NCI-H524 treated with DMSO at 0.1 percent for 48 hours (cell line): ENCODE measurements at places on chromosomes 2 and 18.

DNA sequence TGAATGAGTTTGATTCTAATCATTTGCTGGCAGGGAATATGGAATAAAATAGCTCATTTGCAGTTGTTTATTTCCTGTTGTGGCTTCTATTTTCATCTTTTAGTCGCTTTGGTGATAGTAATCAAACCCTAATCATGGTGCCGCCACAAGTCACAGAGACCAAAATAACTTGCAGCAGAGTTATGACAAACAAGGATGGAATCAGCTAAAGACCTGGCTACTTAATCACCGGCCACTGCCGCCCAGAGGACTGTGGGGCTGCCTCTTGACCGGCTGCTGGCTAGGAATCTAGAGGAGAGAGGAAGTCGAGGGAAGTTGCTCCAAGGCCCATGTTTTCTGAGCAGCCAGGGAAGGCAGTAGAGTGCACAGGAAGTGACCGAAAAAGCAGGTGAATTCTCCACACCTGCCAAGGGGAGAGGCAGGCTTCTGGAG is 5.1 kb upstream of the SMAD7 start:
- no peak for DNase-seq

GRCh38 chr2:1742301-1742680 is 2.0 kb downstream of the PXDN start:
- DNase-seq: no peak

DNA sequence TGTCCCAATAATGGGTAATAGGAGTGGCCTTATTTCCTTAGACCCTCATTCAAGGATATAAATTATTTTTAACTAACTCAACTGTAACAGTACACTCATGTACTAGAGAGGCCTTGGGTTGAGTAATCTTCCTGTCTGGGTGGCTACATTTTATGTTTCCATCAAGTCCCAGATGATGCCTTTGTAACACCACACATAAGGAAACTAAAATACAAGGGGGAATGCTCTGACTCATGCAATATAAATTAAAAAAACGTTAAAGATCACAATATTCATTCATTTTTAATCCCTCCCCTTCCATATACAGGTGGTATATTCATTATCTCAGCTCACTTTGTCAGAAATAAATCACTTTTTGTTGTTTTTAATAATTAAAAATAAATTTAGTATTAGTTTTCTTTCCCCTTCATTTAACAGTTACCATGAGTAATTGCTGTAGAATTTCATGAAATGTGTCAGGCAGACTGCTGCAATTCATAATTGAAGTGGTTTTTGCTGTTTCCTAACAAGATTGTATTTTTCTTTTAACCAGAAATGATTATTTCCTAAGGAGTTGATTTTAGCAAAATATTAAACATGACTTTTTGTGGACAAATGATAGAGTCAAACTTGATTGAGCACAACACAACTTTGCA is 1403.6 kb downstream of the SUCLG1 start:
- no peak for DNase-seq

DNA sequence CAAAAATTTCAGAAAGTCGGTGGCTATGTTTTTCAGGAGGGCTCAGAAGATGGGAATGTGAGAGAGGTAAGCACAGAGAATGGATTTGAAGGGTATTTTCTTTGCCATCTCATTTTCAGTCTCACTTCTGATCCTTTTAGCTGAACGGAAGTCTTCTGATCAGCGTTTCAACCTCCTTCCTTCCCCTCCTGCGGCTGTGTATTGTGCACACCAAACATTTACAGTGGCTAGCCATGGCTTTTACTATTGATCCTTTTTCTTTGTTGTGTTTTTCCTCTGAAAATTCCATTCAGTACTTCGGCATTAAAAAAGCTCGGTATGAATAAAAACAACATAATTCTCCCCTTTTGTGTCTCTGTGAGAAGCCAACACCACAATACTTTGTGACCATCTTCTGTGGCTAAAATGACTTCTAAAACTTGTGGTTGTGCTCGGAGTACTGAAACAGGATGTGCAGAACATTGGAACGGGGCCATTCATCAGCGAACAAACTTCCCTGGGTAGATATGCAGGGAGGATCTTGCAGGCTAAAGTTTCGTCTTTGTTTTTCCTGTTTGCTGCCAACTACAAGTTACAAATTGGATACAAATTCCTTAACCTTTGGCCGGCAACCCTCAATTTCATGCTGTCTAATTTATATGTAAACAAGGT is 260.8 kb upstream of the FAM98A start:
- DNase-seq: no peak

DNA sequence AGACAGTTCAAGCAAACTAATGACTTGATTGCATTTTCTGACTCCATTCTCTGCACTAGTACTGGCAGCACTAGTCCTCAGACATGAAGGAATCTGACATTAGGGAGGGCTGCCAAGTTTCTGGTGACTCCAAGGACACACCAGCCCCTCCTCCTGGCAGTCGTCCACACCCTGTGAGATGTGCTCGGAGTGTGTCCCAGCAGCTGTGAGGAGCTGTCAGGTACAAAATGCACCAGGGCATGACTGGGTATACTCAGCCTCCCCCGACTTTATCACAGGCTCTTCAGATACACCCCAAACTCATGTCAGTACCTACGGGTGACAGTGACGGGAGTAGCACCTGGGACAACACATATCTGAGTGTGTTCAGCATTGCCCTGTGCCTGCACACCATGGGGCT is 43.1 kb downstream of the EDAR start:
- DNase-seq: no peak

DNA sequence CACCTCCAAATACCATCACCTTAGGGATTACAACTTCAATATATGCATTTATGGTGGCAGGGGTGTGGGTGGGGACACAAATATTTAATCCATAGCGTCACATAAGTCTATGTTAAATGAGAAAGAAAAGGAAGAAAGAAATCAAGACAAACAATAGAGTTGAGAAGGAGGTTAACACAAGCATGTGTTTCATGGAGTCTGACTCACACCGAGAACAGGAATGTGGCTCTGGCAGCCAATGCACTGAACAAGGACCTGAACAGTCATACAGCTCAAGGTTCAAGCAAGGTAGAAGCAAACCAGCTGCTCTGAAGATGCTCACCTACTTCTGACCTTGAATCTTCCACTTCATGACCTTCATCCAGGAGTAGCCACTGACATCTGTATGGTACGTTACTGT is 36.2 kb upstream of the LPIN1 start:
- no peak for DNase-seq

DNA sequence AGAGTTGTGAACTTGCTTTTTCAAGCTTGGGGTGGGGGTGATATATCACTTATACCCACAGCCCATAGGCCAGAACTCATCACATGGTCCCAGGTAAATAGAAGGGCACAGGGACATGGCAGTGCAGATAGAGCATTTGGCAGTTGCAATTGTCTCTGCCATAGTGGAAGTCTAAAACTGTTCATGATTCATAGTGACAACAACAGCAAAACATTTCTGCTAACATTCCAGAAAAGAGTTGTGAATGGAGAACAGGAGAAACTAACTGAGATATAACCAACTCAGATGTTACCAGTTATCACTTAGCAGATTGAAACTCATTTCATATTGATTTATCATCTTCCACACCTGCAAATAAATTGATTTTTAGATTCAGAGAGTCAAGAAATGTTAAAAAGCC is 278.6 kb upstream of the KYNU start:
- DNase-seq: no peak

DNA sequence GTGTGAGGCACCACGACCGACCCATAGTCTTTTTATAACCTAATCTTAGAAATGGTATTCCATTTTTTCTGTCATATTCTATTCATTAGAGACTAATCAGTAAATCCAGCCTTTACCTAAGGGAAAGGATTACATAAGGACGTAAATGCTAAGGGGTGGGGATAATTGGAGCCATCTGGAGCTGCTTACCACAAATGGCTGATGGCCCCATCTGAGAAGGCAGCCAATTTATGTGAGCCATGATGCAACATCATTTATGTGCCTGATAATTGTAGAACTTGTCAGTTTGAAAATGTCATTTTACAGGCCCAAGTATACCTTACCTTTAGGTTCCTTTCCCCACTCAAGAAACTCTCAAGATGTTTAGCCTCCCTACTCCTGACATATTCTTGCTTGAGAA is 44.0 kb downstream of the ARHGEF33 start:
- peak; percentile 56 for DNase-seq

DNA sequence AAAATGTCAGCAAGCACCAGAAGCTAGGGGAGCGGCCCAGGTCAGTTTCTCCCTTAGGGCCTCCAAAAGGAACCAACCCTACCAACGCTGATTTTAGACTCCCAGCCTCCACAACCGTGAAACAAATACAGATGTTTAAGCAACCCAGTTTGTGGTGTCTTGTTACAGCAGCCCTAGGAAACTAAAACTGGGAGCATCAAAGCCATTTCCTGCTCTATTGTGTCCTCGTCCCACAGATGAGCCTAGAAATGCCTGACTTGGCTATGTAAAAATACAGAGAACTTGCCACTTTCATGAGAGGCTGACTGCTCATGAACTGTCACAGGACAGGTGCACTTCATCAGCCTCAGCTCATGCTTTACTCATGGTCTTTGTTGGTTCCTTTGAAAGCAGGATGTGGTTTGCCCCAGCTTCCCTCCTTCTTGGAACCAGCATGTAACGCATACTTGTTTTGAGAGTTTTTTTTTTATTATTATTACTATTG is 97.6 kb upstream of the SLC39A10 start:
- DNase-seq: no peak

- no peak for DNase-seq
Measured at GRCh38 chr18:58581265-58581664, 47.6 kb downstream of the ALPK2 start.

- DNase-seq: no peak
Measured at GRCh38 chr2:102143450-102143985, 972 bp downstream of the IL1R1 start.

DNA sequence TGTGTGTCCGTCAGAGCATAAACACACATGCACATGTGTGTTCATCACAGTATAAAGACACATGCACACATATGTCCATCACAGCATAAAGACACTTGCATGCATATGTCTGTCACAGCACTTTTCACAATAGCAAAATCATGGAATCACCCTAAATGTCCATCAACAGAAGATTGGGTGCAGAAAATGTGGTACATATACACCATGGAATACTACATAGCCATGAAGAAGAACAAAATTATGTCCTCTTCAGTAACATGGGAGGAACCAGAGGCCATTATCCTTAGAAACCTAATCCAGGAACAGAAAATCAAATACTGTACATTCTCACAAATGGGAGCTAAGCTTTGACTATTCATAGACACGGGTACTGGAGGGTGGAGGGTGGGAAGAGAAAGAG is 732.2 kb downstream of the GALR1 start:
- no peak for DNase-seq

DNA sequence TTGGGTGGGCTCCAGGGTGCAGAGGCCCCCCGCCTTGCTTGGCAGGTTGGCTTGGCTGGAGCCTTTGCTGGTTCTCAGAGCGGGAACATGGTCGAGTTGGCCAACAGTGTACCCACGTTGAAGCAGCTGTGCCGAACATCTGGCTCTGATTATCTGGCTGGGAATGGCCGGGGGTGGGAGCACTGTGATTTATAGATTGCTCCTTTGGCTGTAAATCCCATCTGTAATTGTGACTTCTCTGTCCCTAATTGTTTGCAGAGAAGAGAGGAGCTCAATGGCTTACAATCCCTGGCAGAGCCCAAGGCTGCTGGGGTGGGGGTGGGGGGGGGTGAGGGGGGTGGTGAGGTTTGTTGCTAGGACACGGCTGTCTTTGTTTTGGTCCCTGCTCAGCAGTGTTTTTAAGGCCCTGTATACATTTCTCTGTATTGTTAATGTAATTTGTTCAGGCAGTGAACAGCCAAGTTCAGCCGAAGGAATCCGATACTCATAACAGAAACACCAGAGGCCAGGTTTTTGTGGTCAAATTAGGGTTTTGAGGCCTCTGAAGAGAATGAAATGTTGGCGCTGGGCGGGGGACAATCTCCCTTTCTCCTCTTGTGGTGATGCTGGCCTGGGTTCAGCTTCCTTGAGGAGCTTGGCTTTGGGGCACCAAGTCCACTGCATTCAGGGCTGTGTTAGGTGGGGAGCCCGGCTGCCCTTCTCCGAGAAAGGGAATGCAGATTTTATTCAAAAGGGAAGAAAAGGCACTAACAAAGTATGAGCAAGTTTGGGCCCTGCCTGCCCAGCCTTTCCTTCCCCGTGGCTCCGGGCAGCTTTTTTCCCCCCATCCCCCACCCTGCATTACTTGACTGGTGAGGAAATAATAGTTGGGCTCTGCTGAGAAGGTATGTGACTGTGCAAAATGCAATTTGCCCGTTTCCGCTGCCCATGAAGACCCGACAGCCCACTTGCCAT is 82.5 kb downstream of the TCF7L1 start:
- DNase-seq: no peak

DNA sequence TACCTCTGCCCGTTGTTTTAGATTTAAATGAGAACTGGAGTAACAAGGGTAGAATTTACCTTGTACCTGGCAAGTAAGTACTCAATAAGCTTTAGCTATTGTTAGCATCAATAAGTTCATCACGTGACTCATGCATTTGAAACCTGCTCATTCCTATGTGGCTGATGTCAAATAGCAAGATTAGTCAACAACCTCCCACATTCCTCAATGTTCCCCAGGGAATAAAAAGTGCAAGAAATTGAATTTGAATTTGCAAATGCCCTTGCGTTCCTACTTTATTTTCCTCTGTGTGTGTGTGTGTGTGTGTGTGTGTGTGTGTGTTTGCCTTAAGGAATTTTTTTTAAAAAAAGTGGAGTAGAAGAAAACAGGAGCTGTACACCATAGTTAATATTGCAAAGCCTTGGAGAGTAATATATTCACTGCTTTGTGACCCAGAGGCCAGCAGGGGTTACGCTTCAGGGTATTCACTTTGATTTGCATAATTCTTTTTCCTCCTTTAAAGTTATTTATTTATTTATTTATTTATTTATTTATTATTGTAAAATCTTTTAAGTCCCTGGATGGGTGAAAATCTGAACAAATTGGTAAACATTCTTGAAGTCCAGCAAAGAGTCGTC is 43.9 kb upstream of the DNAH7 start:
- DNase-seq: no peak

GRCh38 chr2:240358080-240358479 is 77.4 kb upstream of the GPC1 start:
- no peak for DNase-seq

DNA sequence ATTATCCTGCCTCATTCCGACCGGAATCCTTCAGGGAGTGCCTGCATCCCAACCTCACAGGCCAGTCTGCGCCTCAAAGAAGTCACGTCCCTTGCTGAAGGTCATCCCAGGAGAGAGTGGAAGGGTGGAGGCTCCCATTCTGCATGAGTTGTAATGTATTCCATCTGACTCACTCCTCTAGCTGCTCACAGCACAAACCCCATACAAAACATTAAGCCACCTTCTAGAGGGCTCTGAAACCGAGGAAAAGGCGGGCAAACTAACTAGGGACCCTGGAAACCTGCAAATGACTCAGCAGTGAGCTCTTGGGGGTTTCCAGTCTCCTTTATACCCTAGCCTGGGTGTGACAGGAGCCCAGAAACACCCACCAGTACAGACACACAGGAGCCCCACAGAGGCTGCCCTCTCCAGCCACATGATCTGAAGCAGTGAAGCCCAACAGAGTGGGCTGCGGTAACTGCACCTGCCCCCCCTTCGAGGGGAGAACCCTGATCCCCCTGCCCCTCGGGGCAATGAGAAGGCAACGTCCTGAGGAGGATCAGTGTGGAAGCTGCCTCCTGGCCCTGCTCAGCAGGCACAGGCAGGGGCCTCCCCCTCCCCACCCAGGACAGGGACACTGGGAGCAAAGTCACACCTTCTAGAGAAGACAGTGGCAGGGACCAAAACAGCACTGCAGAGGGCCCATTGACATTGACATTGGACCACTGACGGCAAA is 69.3 kb upstream of the SNTG2 start:
- DNase-seq: no peak
